Neural progenitor cell (in vitro differentiated cells): ENCODE measurements at places on chromosomes 1 and 21. TPM values are rescaled to one million over a fixed set of nuclear protein-coding genes. Genes with fewer than 3 reads are reported as not detected.

GRCh38 chr1:76086597-76086996, 12.1 kb downstream of the ST6GALNAC3 start:
- no peak for DNase-seq

DNA sequence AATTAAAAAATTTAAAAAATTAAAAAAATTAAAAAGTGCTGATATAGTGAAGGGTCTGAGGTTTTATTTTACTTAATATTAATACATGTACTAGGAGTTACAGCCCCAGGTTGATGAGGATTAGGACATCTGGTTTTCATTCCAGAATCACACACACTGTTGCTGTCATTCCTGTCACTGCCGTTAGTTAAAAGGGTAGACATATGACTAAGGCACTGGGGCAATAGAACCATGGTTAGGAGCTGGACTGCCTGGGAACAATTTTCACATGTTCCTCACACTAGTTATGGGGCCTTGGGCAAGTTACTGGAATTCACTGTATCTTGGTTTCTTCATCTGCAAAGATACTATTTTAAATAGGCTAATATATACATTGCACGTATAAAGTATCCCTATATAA, 191.8 kb upstream of the DPYD start:
- DNase-seq = no peak

The NSUN4 gene
- 12.4 and 17.0 TPM in 2 replicates for total RNA-seq

GRCh38 chr1:228450200-228450599, 33.5 kb upstream of the TRIM17 start:
- DNase-seq = no peak

The KCNA3 gene
- 0.62 and 0.69 TPM in 2 replicates for total RNA-seq

The GNAT2 gene
- total RNA-seq = 0.25 TPM in 1 of 2 replicates, not detected in the other
